ENCODE measurements at places on chromosomes 1 and 21.

DNA sequence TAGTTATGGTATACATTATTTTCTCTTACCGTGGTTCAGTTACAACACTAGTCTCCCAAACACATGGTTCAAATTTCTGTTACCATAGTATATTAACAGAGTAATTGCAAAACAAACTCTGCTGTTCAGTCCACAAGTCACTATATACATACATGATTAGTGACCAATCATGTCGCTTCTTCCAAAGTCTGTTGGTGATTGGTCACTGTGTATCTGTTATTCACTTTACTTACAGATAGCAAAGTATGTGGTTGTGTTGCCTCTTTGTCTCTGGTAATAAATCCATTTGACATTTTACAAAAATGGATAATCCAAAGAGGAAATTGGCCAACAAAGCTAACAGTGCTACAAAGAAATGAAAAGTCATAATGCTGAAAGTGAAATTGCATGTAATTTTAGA, 107.2 kb downstream of the RABGAP1L start:
- no peak for DNase-seq

GRCh38 chr1:194184425-194184824, 998.0 kb upstream of the B3GALT2 start:
- no peak for DNase-seq

DNA sequence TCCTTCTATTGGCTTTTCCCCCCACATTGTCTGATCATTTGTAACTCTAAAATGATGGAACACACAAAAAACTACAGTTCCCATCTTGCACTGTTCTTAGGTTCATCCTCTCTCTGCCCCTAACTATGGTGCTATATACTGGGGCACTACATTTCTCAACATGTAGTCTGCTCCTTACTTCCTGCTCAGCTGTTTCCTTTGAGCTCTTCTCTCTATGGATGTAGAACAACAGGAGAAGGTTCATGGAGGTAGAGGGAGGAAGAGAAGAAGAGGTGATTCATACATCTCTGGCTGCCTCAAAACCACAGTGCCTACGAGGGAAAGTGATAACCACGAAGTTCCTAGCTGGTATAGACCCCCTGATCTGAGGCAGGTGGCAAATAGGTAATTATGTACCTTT, 7.0 kb upstream of the C1orf146 start:
- DNase-seq, result no peak

GRCh38 chr1:228144193-228144992, 4.3 kb downstream of the GUK1 start:
- no peak for DNase-seq

- no peak for DNase-seq
These were observed 106.8 kb downstream of the TOMM20 start for GRCh38 chr1:235021815-235022214.

- DNase-seq, result no peak
These were observed 133.4 kb downstream of the PLPPR5 start for GRCh38 chr1:98870959-98871903.

GRCh38 chr21:8989261-8989711, 1532.1 kb upstream of the TPTE start:
- no peak for DNase-seq
